ENCODE measurements at places on chromosomes 2 and 18.

- DNase-seq = no peak
Observed at GRCh38 chr2:21310493-21310892, 186.7 kb downstream of the TDRD15 start.

GRCh38 chr18:6781796-6782195 is 52.3 kb downstream of the ARHGAP28 start:
- no peak for DNase-seq

DNA sequence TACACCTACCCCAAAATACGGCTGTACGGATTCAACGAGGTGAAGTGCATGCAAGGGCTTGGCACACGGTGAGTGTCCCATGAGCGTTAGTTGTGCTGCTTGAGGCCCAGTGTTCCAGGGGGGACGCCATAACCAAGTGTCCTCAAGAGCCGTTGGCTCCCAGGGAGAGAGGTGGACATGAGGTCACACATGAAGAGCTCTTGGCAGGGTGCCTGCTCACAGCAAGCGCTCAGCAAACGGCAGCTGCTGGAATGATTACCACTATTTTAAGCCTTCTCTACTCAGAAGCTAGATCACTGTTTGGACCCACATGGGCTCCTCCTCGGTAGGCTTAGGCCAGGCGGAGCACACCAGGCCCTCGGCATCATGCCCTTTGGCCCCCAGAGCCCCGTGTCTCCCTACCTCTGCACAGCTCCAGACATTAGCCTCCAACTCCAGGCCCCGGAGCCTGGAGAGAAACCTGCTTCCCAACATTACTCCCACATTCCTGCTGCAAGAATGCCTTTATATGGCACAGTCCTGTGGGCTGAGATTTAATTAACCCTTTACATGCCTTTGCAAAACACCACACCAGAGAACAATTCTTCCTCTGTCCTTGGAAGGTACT is 68.4 kb upstream of the PPP1CB start:
- DNase-seq = no peak

- peak; percentile 6 for DNase-seq
Observed at GRCh38 chr2:61763605-61764034, 90.2 kb downstream of the FAM161A start.

DNA sequence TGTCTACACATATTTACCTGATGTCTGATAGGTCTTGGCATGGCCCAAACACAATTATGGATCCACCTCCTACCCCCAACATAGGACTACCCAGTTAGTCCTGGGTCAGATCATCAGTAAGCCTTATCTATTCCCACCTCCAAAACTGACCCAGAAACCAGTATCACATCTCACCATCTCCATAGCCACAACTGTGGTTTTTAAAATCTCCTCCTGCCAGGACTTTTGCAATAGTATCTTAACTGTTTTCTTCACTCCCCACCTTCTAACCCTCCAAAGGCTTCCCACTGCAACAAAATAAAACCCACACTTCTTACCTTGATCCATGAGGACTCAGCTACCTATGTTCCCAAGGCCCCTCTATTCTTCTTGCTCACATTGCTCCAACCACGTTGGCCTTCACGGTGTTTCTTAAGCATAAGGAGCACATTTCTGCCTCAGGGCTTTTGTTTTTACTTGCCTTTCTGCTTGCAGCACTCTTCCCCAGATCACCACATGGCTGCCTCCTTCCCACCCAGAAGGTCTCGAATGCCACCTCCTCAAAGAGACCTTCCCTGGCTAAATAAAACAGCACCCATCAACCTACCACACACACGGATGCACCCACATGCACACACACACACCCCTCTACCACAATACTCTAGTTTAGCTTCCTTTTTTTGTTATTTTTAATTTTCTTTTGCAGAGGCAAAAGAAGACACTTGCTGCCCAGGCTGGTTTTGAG is 125.9 kb upstream of the SLC1A4 start:
- DNase-seq = no peak

GRCh38 chr2:18792226-18792629 is 202.9 kb upstream of the NT5C1B start:
- DNase-seq = no peak

- no peak for DNase-seq
Observed at GRCh38 chr2:80293039-80293438, 11.5 kb downstream of the LRRTM1 start.

DNA sequence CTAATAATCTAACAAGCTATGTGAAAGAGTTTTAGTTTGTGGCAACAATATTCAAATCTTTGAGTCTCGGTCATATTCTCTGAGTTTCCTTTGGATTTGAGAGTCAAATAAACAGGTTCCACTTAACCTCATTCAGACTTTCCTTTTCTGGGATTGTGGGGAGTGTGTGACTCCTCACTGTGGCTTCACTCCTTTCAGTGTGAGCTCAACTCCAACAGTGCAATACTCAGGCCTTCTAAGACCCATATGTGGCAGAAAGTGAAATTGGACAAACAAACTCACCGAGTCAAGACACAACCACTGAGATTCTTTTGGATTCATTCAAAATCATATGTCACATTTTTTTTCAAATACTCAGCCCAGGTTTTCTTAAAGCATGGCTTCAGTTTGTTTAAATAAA is 25.4 kb downstream of the SLC9A4 start:
- DNase-seq = no peak

DNA sequence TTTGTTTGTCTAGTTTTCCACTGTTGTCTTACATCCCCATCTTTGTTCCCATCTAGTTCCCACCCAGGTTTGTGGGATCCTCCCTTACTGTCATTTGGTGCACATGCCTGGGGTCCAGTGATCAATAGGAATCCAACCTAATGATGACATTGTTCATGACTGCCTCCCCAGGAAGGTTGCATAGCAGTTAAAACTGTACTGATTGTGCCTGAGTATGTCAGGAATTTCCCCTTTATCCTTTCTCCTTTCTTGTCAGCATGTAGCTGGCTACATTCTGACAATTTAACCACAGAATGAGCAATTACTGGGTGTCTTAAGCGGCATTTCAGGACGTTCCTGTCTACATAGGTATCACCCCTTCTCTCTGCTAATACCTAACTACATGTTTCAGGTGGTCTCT is 653.0 kb downstream of the CNTNAP5 start:
- DNase-seq = no peak

GRCh38 chr18:27395752-27396151 is 210.6 kb upstream of the CHST9 start:
- DNase-seq = no peak

GRCh38 chr2:22375096-22375495 is 1009.9 kb upstream of the KLHL29 start:
- DNase-seq = no peak

DNA sequence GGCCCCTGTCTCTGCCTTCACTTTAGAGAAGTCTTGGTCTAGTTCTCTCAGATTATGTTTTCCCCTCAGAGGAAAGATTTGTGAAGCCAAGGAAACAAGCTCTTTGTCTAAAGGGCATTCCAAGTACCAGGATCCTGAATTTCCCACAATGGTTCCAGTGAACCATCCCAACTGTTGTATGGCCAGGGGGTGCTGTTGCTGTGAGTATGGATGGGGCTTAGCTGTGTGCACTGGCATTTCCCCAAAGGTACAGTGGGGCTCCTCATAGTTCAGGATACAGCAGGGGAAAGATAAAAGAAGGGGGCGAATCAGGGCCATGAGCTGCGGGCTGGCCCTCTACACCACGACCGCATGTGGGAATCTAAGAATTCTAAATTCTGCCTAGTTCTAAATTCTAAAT is 1154.0 kb upstream of the FANCL start:
- no peak for DNase-seq

DNA sequence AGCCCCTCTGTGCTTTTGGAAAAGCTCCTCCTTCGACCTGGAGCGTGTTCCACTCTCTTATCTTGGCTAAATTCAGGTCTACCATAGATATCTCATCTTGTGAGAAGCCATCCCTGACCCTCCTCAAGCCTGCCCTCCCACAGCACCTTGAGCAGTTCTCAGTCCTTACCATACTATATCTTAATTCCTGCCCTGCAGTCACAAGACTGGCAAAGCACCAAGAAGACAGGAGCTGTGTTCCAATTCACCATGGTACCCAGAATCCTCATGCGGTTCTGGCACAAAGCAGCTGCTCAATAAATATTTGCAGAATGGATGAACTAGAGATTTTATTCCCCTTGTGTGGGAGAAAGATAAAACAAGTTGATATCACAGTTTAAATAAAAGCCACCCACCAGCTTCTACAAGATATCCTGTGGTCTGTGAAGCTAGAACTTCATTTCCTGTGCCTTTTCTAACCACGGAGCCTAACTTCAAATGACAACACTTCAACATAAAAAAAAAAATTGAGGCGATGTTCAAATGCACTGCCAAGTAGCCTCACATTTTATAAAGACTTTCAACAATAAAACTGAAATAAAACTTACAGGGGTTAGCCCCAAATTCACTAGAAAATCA is 19.5 kb downstream of the MARCHF4 start:
- no peak for DNase-seq

DNA sequence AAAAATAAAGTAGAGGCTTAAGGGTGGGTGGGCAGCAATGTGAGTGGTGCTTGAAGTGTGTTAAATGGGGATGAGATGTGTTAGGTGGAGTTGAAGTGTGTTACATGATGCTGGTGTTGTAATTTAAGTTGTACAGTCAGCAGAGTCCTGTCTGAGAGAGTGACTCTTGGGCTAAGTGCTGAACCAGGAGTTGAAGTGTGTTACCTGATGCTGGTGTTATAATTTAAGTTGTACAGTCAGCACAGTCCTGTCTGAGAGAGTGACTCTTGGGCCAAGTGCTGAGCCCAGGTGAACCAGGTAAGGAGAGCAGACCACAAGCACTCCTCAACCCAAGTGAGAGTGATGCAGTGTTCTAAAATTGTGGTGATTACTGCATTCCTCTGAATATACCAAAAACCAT is 40.6 kb downstream of the LCLAT1 start:
- DNase-seq = no peak

DNA sequence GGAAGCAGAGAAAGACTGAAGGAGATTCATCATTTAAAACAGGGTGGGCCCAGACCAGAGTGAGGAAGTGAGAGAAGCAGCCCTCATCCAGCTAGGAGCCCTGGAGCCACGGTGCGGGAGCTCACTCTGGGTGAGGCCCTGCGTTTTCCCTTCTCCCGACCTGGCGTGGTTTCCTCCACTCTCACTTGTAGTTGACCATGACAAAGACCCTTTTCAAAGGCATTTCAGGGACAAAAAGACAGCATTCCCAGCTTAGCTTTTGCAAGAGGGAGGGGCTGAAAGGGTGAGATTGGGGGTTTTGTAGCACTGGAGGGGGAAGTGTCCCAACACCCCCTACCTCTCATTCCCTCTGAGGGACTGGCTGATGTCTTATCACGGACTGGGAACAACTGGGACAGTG is 56.6 kb downstream of the TRPM8 start:
- no peak for DNase-seq

DNA sequence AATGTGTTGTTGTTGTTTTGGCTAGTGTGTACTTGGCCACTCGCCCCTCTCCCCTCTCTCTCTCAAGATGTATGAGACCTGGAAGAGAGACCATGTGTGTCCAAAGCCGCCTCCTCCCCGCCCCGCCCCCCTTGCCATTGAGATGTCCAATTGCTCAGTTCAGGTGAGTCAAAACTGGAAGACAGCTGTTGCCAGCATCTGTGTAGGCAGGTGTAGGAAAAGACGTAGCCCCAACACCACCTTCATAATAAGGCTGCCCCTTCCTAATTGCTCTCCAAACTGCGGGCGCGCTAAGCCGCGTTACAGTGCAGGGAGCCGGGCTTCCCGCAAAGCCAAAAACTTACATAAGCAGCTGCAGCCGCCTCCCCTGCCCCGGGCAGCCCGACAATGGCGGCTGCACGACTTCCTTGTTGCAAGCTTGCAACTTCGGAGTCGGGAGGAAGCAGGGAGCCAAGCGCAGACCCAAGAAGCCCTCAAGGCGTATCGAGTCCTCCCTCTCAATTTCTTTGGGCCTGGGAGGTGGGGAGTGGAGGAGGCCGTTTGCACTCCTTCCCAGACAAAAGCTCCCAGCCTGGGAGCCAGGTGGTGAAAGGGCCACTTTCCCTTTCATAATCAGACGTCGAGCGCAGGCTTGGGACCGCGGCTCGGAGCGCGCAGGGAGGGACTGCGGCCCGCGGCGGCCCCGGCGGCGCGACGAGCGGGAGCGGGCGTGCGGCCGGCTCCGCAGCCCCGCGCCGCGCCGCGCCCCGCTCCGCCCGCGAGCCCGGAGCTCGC is 882 bp downstream of the ZBTB14 start:
- peak; percentile 17 for DNase-seq

- no peak for DNase-seq
Observed at GRCh38 chr2:221431477-221431876, 140.6 kb downstream of the EPHA4 start.

GRCh38 chr2:137921105-137921880 is 43.0 kb upstream of the HNMT start:
- DNase-seq = no peak

DNA sequence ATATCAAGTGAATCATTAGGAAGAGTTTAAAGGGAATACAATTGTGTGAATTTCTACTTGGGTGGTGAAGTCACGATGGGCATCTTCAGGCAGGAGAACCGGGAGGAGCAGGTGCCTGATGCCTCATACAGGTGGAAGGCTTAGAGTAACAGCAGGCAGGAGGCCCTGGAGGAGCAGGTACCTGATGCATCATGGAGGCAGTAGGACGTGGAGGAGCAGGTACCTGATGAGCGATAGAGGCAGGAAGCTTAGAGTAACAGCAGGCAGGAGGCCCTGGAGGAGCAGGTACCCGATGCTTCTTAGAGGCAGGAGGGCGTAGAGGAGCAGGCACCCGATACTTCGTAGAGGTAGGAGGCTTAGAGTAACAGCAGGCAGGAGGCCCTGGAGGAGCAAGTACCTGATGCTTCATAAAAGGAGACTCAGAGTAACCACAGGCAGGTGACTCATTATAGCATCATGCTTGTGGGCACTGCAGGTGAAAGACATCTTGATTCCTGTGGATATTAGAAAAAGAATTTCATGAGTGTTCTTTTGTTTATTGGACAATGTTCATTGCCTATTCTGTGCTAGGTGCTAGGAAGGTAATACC is 133.9 kb downstream of the ATP9B start:
- no peak for DNase-seq

DNA sequence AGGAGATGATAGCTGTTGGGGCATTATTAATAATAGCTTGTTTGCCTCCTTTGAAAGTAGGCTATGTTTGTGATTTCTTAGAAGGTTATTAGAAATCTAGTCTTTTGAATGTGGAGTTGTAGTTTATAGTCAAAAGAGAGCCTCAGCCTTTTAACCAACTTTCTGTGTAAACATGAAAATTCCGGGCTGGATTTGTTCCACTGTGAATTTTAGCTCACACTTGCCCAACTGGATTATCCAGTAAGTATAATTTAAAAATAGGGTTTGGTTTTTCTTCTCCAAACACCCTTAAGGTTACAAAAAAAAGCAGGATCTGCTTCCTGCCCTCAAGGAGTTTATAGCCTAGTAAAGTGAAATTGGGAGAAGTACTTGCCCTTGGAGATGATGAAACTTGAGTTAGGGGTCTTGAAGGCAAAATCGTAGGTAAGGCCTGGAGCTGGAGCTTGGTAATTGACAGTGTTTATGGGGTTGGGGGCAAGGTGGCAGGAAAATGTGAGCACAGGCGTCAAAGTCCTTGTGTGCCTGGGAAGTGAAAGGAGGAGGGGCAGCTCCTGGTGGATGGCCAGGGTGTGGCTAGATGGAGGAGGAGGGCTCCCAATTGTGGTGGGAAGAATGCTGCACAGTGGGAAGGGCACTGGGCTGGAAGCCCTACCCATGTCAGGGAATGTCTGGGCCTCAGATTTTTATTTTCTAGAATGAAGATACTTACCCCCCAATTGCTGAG is 21.3 kb downstream of the ITGA6 start:
- DNase-seq = no peak

- no peak for DNase-seq
Observed at GRCh38 chr18:68121308-68121707, 593.6 kb downstream of the TMX3 start.

Measured in GM19239 (cell line).